Activated CD4-positive, alpha-beta memory T cell treated with anti-CD3 and anti-CD28 coated beads for 36 hours (primary cell): ENCODE measurements at places on chromosomes 7 and 10. TPM values are rescaled to one million over a fixed set of nuclear protein-coding genes. Genes with fewer than 3 reads are reported as not detected.

Gene ASB13
- 12.1 TPM for total RNA-seq

DNA sequence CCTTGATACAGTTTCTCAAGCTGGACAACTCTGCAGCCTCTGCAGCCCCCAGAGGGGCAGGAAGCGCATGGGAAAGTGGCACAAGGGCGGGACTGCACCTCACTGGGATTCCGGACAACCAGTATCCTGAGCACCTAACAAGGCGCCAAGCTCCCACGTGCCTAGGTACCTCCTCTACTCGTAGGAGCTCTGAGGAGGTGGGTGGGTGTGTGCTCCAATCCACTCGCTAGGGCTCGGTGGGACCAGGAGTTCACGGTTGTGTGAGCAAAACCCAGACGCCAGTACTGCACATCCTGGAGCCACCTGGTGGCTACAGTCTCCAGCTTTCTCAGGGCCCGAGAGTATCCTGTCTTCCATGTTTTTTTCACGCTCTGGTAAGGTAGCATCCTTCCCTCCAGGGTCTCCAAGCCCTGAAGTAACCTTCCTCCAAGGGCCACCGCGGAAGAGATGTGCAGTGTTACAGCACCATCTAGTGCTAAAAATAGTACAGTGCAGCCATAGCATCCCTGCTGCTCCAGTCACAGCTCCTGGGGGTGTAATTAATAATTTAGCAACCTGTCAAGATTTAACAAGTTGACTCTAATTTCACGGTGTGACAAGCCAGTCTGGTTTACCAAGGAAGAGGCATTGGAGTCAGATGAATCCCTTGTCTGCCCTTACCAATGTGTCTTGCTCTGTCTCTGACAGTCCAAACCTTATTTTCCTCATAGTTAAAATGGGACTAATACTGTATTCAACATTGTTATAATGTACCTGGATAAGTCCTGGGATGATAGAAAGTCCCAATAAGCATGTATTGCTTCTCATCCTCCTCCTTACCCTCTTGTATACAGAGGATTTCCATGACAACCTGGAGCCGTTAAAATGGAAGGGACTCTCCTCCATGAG is 70.4 kb downstream of the HERPUD2 start:
- H3K4me3 ChIP-seq = no peak overlapping the region
- H3K27ac ChIP-seq = no peak overlapping the region
- no peaks in the 10 kb centered on the region for H3K27me3 ChIP-seq
- DNase-seq = peak; percentile 48
- H3K36me3 ChIP-seq = peaks cover 2% of the 10 kb centered on the region

- no peaks in the 10 kb centered on the region for H3K27me3 ChIP-seq
- H3K36me3 ChIP-seq = no peaks in the 10 kb centered on the region
- no peak overlapping the region for H3K27ac ChIP-seq
- DNase-seq = no peak
Measured at GRCh38 chr10:83346266-83346910, 792.9 kb upstream of the GHITM start.

GRCh38 chr7:16891338-16891737 is 9.6 kb upstream of the AGR3 start:
- H3K4me3 ChIP-seq = no peak overlapping the region
- no peaks in the 10 kb centered on the region for H3K36me3 ChIP-seq
- H3K27me3 ChIP-seq = no peaks in the 10 kb centered on the region
- no peak overlapping the region for H3K27ac ChIP-seq

- H3K36me3 ChIP-seq = no peaks in the 10 kb centered on the region
- H3K4me1 ChIP-seq = no peaks in the 10 kb centered on the region
- H3K27ac ChIP-seq = no peak overlapping the region
- H3K27me3 ChIP-seq = peaks cover 3% of the 10 kb centered on the region
- no peak overlapping the region for H3K4me3 ChIP-seq
Measured at GRCh38 chr10:98509745-98510144, 63.0 kb upstream of the HPS1 start.
